ENCODE measurements at places on chromosomes 4 and X.
A peak's percentile ranks its signal among the peaks of the same experiment; 100 is the strongest.

- DNase-seq: no peak
Observed at GRCh38 chrX:131854581-131854980, 168.5 kb upstream of the STK26 start.

DNA sequence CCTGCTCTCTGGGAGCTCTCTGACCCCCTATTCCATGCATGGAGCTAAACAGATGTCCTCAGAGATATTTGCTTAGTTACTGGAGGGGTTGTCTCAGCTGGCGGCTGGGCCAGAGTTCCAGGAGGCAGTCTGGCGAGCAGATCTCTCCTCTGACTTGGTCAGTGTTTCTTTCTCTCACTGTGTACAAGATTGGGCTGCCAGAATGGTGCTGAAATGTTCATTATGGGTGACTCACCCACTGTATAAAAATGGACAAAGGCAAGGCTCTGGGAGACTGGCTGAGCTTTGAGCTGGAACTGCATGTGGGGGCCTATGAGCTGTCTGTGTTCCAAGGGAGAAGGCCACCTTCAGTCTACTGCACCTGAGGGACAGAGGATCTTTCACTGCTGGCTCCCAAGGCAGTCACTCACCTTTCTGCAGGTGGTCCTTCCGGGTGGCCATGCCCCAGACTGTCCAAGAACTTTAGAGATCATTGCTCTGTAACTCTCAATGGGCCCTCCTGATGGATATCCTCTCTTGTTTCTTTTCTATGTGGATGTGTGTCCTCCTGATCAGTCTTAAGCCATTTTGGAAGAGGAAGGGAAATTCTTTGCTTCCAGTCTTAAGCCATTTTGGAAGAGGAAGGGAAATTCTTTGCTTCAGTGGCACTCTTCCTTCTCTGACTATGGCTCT is 88.2 kb downstream of the CFAP299 start:
- no peak for DNase-seq

GRCh38 chrX:53440621-53441517 is 6.7 kb upstream of the HSD17B10 start:
- DNase-seq: peak; percentile 61

DNA sequence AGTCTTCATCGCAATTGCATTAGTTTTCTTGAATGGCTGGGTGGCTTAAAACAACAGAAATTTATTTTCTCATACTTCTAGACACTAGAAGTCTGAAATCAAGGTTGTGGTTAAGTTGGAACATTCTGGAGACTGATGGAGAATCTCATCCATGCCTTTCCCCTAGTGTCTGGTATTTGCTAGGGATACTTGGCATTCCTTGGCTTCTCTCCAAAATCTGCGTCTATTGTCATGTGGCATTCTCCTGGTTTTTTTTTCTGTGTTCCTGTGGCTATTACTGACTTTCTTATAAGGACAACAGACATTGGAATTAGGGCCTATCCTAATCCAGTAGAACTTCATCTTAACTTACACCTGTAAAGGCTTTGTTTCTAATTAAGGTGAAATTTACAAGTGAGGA is 272.8 kb upstream of the EPHA5 start:
- peak; percentile 64 for DNase-seq

- no peak for DNase-seq
Observed at GRCh38 chr4:170589597-170590191, 499.9 kb upstream of the AADAT start.

GRCh38 chr4:137647375-137647774 is 115.1 kb upstream of the PCDH18 start:
- DNase-seq: no peak

DNA sequence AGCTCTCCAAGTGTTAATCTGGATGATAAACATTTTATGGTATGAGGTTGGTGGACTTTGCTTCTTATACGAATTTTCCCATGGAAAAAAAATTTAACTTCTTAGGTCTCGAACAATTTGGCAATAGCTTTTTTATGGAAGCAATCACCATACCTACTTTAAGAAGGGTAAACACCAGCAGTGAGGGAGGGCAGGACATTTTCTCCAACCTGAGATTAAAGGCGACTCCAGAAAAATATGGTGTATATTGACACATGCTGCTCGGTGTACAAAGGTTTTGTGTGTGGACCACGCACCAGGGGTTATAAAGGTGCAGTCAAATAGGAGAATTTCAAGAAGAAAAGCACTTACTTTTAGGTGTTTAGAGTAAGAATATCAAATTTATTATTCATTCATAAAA is 34.2 kb upstream of the SULT1E1 start:
- no peak for DNase-seq

GRCh38 chr4:70895811-70896491 is 6.2 kb upstream of the MOB1B start:
- no peak for DNase-seq

DNA sequence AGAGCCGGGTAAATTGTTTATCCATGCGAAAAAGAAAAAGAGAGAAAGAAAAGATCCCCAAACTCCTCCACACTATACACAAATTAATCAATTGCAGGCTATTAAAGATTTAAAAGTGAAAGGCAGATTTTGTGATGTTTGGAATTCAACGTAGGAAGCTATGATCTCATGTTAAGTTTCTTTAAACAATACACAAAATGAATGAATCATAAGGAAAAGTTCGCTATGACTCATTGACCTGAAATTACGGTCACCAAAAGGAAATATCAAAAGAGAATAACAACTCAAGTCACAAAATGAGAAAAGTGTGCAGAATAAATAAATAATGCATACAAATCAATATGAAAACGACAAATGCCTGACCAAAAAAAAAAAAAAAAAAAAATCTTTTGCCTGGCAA is 28.6 kb downstream of the CLNK start:
- no peak for DNase-seq

GRCh38 chr4:189124149-189124758 is 816.4 kb upstream of the FRG1 start:
- peak; percentile 57 for DNase-seq

DNA sequence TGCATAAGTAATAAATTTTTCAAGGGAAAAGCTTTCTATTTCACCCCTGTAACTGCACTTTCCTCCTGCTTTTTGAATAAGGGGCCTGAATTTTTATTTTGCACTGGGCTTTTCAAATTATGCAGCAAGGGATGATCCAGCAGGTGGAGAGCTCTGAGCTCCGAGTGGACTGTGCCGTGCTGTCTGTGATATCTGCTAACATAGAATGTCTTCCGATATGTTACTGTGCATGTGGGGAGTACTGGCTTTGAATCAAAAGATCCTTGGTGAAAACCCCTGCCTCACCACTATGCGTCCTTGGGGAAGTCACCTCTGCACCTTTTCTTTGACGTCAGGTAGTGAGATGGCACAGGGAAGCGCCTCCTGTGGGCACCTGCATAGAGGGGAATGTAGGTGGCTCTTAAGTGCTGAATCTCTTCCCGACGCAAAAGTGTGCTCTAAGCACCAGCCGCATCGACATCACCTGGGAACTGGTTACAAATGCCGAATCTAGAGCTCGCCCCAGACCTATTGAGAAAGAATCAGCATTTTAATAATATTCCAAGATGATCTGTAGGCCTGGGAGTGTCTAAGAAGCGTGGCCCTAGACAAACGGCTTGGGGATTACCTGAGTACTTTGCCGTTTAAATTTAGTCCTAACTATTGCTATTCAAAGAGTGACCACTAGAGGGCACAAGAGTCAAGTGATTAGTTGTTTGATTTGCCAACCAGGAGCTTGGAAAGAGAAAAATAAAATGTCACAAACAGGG is 19.2 kb upstream of the WFS1 start:
- no peak for DNase-seq

DNA sequence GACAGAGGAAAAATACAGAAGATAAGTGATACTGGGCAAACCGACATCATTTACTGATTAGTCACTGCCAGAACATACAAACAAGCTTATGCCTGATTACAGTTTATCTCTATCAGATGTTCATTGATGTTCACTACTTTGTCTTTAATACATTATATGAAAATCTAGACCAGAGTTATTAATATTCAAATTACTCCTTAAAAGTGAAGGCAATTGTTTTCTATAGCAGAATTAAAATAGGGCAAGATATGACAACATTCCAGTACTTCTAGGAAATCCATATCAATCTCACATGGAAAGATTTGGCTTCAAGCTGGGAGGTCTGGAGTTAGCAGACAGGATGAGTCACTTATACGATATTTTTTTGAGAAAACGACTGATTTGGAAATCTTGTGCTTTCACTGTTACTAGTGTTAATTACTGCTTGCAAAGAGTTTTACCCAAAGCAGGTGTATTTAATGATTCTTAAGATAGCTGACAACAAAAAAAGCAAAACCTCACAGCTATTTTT is 31.8 kb downstream of the HPGD start:
- no peak for DNase-seq

GRCh38 chr4:163707873-163708272 is 213.4 kb downstream of the TMA16 start:
- DNase-seq: no peak

GRCh38 chr4:165537028-165537648 is 158.3 kb downstream of the CPE start:
- DNase-seq: no peak

- DNase-seq: peak; percentile 76
Observed at GRCh38 chr4:108060164-108060563, 70.5 kb downstream of the HADH start.

DNA sequence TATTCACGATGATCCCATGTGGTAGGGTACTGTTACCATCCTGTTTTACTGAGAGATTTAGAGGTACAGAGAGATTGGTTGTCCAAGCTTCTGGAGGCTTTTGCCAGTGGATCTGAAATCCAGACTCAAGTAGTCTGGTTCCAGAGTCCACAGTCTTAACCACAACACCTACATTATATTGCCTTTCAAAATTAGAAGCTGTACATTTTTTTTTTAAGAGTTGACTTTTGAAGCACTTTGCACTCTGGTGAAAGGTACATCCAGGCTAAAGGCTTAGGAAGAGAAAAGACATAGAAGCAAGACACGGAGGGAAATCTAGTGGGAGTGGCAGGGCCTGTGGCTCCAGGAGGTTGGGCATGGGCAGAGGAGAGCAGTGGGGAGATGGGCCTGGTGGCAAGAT is 122.1 kb downstream of the AFF1 start:
- DNase-seq: no peak

DNA sequence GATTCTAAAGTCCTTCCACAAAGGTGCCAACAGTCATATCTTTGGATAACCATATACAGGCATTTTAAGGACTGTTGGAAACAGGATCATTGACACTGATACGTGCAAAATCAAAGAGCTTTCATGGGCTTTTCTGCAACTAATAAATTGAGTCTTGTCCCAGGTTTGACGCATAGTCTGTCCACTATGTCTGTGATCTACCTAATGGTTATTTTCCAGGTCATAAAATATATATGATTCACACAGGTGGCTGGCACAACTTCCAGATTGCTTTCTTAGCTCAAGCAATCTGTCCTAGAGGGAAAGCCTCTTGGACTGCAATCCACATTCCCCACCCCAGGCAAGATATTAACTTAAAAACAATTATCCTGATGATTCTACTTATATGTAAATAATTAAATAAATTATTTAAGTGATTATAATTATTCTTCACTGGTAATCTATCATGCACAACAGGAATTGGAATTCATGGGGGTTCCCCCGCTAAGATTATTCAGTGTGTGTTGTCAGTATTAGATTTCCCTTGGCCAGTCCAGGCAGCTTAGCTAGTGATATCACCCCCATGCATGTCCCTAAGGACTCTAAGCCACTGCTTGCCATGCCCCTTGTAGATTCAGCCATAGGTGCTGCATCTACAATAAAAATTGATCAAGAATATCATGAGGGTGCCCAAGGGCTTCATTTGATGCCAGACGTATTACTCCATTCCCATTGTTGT is 97.8 kb downstream of the TLL1 start:
- no peak for DNase-seq

DNA sequence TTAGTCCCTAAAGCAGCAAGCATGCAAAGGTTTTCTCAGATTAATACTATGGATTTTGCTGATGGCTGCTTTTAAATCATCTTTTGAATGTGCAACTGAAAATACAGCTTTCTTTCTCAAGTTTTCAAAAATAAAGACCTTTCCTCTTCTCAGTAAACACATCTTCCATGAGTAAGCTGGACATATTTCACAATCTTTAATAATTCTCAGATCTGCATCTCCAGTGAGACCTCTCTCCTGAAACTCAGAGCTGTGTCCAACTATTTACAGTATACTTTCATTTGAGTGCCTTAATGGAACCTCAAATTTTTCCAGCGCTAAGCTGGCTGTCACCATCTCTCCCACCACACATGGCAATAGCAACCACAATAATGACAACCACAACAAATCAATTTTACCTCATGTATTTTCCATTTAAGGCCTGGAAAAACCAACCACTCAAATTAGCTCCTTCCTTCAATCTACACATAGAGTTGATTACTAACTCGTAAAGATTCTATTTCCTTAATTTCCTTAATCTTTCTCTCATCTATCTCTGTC is 192.4 kb upstream of the RPL34 start:
- DNase-seq: no peak

DNA sequence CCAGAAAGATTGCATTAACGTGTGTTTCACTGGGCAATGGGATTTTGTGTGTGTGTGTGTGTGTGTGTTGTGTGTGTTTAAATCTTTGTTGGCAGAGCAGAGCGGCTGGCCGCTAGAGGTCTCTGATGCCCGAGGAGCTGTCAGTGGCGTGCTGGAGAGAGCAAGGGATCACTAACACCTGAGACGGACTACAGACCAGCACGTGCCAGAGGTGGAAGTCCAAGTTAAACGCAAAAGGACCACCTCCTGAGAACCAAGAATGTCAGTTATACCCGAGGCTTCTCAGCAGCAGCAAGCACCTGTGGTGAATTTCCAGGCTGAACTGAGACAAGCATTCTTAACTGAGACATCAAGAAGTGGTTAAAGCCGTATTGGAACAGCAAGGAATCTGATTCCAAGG is 9.0 kb upstream of the SLC25A14 start:
- DNase-seq: peak; percentile 79

- DNase-seq: peak; percentile 10
Observed at GRCh38 chrX:72009731-72010130, 99.1 kb downstream of the NHSL2 start.

- no peak for DNase-seq
Observed at GRCh38 chrX:30643313-30643821, 9.9 kb upstream of the GK start.

DNA sequence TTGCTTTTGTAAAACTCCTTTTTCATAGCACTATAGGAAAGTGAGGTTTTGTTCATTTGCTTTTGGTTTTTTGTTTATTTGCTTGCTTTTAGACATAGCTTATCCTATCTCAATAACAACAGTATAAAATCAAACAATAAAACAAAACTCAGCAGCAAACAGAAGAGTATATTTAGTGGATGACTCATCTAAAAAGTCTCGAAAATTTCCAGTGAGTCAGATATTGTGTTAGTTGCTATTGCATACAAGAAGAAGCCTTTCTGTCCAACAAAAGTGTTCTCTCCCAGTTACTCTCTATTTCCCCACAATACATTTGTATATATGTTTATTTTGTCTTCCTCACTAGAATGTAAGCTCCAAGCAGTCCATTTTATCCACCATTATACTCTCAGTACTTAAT is 36.0 kb upstream of the NPNT start:
- DNase-seq: no peak

DNA sequence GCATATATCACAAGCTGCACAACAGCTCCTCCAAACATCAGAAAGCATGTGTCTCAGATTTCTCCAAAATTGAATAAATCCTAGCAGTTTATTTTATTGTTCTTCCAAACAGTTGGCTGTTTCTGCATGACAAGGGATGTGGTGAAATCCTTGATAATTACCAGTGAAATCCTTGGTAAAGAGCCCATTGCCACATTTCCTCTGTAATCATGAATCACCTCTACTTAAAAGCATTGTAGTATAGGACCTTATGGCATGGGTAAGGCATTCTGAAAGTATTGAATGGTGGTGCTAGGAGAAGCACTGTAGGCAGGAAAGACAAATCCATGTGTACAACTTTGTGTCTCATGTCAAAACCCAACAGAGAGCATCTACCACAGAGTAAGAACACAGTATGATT is 135.8 kb upstream of the NDST3 start:
- DNase-seq: no peak

All from islet precursor cell (in vitro differentiated cells).